GM23338 (cell line): ENCODE measurements at places on chromosomes 16 and 17.

- DNase-seq, result no peak
Measured at GRCh38 chr16:84479716-84480450, 24.6 kb downstream of the MEAK7 start.

- peak; percentile 98 for DNase-seq
Measured at GRCh38 chr17:42548070-42548837, 4.5 kb upstream of the HSD17B1 start.

- DNase-seq, result no peak
Measured at GRCh38 chr17:8608001-8608400, 22.5 kb downstream of the MYH10 start.

- no peak for DNase-seq
Measured at GRCh38 chr16:88701581-88702370, 4.4 kb downstream of the RNF166 start.

- DNase-seq, result peak; percentile 65
Measured at GRCh38 chr16:88534638-88535190, 35.5 kb upstream of the ZC3H18 start.

- no peak for DNase-seq
Measured at GRCh38 chr17:39638317-39638716, 1.4 kb downstream of the STARD3 start.

- peak; percentile 73 for DNase-seq
Measured at GRCh38 chr17:80005360-80006338, 30.0 kb downstream of the TBC1D16 start.

DNA sequence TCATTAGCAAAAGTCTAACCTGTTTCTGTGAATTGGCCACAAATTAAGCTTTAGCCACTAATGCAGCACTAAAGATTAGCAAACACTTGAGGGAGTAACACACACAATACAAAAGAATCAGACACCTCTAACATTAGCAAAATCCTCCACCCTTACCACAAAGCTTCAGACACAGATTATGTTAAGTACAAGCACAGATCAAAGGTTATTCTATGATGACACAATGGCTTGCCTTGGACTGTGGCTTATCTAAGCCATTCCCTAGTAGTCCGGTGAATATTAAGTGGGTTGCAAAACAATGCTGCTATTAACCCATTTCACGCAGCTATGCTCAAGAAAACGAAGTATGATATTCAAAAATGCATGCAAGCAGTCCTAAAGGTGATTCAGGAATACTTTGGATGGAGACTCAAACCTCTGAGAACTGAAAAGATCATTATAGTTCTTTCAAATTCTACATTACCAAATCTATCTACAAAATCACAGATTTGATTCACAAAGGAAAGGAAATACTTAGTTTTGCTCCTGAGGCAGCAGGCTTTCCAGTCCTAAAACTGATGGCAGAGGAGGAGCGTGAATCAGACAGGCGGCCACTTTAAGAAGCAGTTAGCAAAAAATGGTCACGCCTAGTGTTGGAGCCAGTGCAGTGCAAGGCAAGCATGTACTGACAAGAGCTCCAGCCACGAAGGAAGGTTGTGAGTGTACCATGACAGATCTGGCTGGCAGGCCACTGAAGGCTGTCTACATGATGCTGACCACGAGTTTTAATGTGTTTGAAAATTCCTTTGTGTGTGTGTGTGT lies 67.2 kb downstream of the PARN start:
- peak; percentile 15 for DNase-seq

GRCh38 chr16:19780321-19780720 lies 62.2 kb downstream of the IQCK start:
- no peak for DNase-seq

DNA sequence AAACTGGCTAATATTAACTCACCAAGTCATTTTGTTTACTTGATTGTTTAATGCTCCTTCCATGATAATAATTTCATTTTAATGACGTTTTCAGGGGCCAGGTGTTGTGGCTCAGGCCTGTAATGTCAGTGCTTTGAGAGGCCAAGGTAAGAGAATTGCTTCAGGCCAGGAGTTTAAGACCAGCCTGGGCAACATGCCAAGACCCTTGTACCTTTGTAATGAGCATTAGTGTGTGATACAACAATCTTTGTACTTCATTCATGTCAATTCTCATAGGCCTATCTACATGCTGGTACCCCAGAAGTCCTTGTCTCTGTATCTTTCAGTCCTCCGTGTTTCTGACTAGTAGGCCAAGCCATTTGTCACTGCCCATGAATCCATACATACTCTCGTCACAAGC lies 296.9 kb downstream of the ZFHX3 start:
- no peak for DNase-seq

DNA sequence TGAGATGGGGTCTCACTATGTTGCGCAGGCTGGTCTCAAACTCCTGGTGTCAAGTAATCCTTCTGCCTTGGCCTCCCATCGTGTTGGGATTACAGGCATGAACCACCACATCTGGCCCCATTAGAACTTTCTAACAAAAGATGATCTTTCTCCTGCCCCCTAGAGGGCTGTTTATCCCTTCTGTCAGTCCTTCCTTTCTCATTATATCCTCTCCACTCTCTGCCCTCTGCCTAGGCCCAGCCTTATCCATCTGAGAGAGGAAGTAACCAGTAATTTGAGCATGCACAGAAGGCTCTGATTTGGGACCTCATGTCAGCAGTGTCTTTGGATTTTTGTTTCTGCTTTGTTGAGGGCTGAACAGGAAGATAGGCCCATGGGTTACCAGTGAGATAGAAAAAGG lies 4.4 kb upstream of the DHX40 start:
- peak; percentile 76 for DNase-seq

DNA sequence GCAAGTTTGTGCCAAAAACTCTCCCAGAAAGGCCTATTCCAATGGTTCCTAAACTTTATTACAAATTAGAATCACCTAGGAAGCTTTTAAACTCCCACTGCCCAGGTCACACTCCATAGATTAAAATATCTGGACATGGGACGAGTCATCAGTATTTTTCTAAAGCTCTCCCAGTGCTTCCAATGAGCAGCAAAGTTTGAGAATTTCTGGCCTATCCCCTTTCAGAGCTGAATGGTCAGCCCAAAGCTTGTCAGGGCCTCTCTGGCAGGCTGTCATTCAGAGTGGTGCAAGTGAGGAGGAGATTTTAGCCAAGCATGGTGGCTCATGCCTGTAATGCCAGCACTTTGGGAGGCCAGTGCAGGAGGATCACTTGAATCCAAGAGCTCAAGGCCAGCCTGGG lies 2.4 kb downstream of the BCL6B start:
- DNase-seq, result no peak
